Pancreas (tissue), 10 donors: ENCODE measurements at places on chromosomes 11 and 22. TPM values are rescaled to one million over a fixed set of nuclear protein-coding genes. Genes with fewer than 3 reads are reported as not detected.

The NXPE1 gene
- total RNA-seq, result not detected

The SBF1 gene
- total RNA-seq, result 76.2 TPM

The P2RY6 gene
- total RNA-seq, result 0.98 TPM

The XKR3 gene
- total RNA-seq, result not detected

GRCh38 chr11:129460714-129461113, 85.1 kb downstream of the BARX2 start:
- H3K36me3 ChIP-seq, result no peaks in the 10 kb centered on the region
- H3K27ac ChIP-seq, result no peak overlapping the region
- H3K27me3 ChIP-seq, result peaks cover 3% of the 10 kb centered on the region
- no peak for DNase-seq
- no peaks in the 10 kb centered on the region for H3K4me1 ChIP-seq
